ENCODE measurements at places on chromosomes 5 and 9.

- peak overlapping the region; percentile 25 for H3K27ac ChIP-seq
- no peaks in the 10 kb centered on the region for H3K36me3 ChIP-seq
Measured at GRCh38 chr5:74599148-74599547, 41.4 kb downstream of the ENC1 start.

GRCh38 chr5:151739939-151740335, 18.5 kb downstream of the ATOX1 start:
- no peaks in the 10 kb centered on the region for H3K36me3 ChIP-seq
- no peak for DNase-seq
- H3K4me1 ChIP-seq, result peaks cover 34% of the 10 kb centered on the region
- no peaks in the 10 kb centered on the region for H3K27me3 ChIP-seq
- H3K4me3 ChIP-seq, result no peak overlapping the region

- H3K27ac ChIP-seq, result peak overlapping the region; percentile 0
- no peaks in the 10 kb centered on the region for H3K36me3 ChIP-seq
- no peak for DNase-seq
- peaks cover 2% of the 10 kb centered on the region for H3K4me1 ChIP-seq
- no peaks in the 10 kb centered on the region for H3K27me3 ChIP-seq
Measured at GRCh38 chr5:111505096-111505495, 7.2 kb downstream of the STARD4 start.

- no peak overlapping the region for H3K27ac ChIP-seq
- H3K4me1 ChIP-seq, result no peaks in the 10 kb centered on the region
- peaks cover 21% of the 10 kb centered on the region for H3K27me3 ChIP-seq
Measured at GRCh38 chr9:109632817-109633216, 134.7 kb upstream of the PTPN3 start.

All from hepatocyte (in vitro differentiated cells).